Left kidney (tissue), 8 donors: ENCODE measurements at places on chromosomes 7 and 10.
A peak's percentile ranks its signal among the peaks of the same experiment; 100 is the strongest.

GRCh38 chr7:55006499-55006898 is 12.3 kb upstream of the EGFR start:
- no peak for DNase-seq

GRCh38 chr10:80411267-80411668 is 2.9 kb downstream of the PRXL2A start:
- no peak for DNase-seq

DNA sequence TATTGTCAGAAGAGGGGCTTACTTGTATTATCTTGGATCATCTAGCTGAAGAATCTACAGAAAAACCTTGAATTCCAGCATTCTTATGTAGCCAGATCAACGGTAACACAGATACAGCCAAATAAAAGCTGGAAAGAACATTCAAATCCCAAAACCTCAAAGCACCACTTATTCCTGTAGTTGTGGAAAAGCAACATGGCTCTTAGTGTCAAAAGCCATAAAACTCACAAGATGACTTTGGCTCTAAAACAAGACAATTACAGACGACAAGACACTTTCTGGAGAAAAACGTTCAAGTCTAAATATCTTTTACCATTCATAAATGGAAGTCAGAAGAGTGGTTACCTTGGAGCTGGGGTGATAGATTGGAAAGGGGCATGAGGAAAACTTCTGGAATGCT is 173.0 kb downstream of the HERPUD2 start:
- DNase-seq = no peak

- DNase-seq = peak; percentile 47
Observed at GRCh38 chr10:110643653-110644597, at the start of gene RBM20. Gene RBM20, plus strand, starts transcription at chr10:110644336. Its CDS starts 119 bp downstream, at chr10:110644455.

GRCh38 chr7:77565917-77566316 is 28.8 kb downstream of the PTPN12 start:
- DNase-seq = no peak

DNA sequence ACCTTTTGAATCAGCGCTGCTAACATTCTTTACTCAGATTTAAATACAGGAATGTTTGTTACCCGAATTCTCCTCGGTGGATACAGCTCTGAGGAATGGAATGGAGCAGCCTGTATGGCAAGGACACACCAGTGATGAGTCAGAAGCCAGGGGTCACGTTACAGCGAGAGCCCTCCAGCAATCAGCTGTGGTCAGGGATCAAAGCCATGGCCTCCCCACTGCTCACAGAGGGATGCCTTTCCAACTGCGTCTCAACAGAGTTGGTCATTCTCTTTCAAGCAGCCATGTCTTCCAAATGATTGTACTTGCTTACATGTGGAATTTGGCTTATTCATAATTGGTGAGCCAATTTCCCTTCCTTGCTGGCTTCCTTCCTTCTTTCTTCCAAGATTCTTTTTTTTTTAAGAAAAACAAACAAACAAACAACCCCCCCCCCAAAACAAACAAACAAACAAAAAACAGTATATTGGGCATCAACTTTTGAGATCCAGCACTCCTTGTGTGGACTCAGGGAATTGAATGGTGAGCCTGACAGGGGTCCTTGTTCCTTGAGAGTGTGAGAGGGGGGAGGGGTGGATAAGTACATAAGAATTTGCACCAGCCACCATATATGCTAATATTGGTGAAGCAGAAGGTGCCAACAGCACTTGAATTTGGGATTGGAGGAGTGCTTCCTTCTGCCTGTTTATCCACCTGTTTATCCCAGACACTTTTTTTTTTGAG is 100.2 kb downstream of the ATXN7L1 start:
- no peak for DNase-seq

GRCh38 chr10:106764360-106764759 is 400.1 kb downstream of the SORCS1 start:
- DNase-seq = no peak

DNA sequence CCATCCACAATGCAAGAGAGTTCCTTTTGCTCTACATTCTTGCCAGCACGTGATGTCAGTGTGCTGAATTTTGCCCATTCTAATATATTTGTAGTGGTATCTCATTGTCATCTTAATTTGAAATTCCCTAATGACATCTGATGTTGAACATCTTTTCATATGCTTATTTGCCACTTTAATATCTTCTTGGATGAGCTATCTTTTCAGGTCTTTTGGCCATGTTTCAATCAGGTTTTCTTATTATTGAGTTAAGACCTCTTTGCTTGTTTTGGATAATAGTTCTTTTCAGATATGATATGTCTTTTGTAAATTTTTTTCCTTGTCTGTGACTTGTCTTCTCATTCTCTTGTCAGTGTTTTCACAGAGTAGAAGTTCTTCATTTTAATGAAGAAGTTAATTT is 20.4 kb upstream of the FAM3C start:
- no peak for DNase-seq

DNA sequence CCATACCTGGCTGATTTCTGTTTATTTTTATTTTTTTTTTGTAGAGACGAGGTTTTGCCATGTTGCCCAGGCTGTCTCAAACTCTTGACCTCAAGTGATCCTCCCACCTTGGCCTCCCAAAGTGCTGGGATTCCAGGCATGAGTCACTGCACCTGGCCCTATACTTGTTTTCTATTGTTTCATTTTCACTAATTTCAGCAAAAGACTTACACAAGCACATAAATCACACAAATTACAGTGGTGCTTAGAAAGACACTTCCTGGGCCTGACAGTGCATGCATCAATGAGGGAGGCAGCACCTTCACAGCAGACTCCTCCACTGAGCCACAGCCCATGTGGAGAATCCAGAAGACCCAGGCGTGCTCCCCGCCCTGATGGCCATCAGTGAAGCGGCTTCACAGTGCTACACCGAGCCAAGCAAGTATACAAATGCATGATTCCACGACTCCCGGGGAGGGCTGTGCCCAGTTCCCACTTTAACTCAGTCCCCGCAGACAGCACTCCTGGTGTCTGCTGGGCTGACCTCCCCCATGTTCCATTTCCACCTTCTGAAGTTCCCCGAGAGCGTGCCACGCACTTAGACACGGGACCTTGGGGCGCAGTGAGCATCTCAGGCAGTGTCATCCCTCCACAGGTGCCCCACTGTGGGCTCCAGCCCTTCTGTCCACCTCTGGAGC is 20.6 kb downstream of the PITRM1 start:
- DNase-seq = no peak
